Naive thymus-derived CD4-positive, alpha-beta T cell (primary cell): ENCODE measurements at places on chromosomes 4 and X. TPM values are rescaled to one million over a fixed set of nuclear protein-coding genes. Genes with fewer than 3 reads are reported as not detected.

Gene ARHGAP6
- not detected for total RNA-seq

Gene FRMD7
- not detected for total RNA-seq

Gene FAM47A
- total RNA-seq: not detected

Gene FAM47E
- total RNA-seq: 0.79 TPM

Gene ADGRG4
- total RNA-seq: not detected

Gene STAP1
- 17.0 TPM for total RNA-seq

Gene OPRPN
- not detected for total RNA-seq

Gene UGT2B11
- not detected for total RNA-seq

Gene ADAM29
- not detected for total RNA-seq

Gene CXorf65
- total RNA-seq: 60.9 TPM

Gene NIPAL1
- total RNA-seq: not detected

Gene LDB2
- not detected for total RNA-seq

Gene ZNF157
- 0.96 TPM for total RNA-seq
